ENCODE measurements at places on chromosomes 1 and 21. TPM values are rescaled to one million over a fixed set of nuclear protein-coding genes. Genes with fewer than 3 reads are reported as not detected.

TSPEAR gene
- total RNA-seq, result not detected

IFI16 gene
- 14.4 TPM for total RNA-seq

MROH9 gene
- total RNA-seq, result not detected

COL16A1 gene
- 62.9 TPM for total RNA-seq

ZBED6 gene
- total RNA-seq, result 27.2 TPM

FLG2 gene
- total RNA-seq, result not detected

NEK2 gene
- 2.5 TPM for total RNA-seq

SHE gene
- 6.0 TPM for total RNA-seq

KRTAP20-2 gene
- total RNA-seq, result not detected

CELA3A gene
- 0.65 TPM for total RNA-seq

LRRC8D gene
- total RNA-seq, result 22.8 TPM

OLFML3 gene
- 28.2 TPM for total RNA-seq

FAAH gene
- 130 TPM for total RNA-seq

FCGR1A gene
- 10.2 TPM for total RNA-seq

ACOT11 gene
- total RNA-seq, result 122 TPM
